ENCODE measurements at places on chromosomes 7 and 10.
A peak's percentile ranks its signal among the peaks of the same experiment; 100 is the strongest.

DNA sequence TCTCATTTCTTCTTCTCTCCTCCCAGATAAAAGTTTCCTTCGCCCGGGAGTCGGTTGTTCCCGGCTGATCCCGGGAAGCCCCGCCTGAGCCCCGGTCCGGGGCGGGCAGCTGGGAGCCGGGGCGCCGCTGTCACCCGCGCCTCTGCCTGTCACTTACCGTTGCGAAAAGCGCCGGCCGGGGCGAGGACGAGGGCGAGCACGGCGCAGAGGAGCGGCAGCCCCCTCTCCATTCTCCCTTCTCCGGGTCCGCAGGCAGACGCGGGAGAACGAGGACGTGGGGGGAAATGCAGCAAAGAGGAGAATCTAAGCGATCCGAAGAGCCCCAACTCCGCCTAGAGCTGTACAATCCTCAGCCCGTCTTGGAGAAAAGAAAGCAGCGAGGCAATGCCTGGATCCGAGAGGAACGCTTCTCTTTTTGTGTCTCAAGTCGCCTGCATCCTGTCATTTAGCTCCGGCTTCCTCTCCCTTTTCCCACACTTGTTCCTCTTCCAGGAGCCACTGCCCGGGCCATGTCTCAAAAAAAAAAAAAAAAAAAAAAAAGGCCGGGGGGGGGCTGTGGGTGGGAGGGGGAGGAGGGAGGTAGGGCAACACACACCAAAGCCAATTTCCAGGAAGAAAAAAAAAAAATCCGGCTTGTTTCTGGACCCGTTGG is at the start of gene NRP1:
Gene NRP1 (minus strand): TSS at position 515 of the 652 bp plus-strand sequence. CDS start 285 bp downstream, at position 230.
- DNase-seq, result peak; percentile 64

GRCh38 chr10:77185696-77186095 is 451.9 kb downstream of the KCNMA1 start:
- no peak for DNase-seq

DNA sequence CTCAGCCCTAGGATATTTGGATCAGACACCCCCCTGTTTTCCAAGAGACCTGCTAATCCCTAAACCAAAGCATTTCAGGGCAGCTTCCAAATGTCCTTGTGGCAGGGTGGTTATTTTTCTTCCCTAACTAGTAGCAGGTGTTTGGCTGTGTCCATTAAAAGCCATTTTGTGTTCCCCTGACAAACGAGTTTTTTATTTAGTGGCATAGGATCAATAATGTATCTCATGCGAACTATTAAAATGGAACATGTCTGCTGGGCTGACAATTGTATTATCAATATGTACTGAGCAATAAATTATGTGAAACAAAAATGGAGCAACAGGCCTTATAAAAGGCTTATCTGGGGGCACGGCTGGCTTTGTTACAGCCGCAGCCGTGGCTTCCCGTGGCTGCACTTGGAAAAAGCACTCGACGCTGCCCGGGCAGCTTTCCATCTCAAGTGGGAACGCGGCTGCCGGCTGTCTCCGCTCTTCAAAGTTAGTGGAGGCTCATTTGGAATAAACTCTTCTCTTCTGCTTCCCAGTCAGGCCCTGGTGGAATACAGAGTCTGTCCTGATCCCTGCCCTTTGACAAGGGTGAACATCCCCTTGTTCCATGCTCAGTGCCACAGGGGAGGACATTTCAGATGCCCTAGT is 554.3 kb downstream of the TYW1 start:
- no peak for DNase-seq

GRCh38 chr10:116183733-116184511 is 89.1 kb downstream of the GFRA1 start:
- no peak for DNase-seq

DNA sequence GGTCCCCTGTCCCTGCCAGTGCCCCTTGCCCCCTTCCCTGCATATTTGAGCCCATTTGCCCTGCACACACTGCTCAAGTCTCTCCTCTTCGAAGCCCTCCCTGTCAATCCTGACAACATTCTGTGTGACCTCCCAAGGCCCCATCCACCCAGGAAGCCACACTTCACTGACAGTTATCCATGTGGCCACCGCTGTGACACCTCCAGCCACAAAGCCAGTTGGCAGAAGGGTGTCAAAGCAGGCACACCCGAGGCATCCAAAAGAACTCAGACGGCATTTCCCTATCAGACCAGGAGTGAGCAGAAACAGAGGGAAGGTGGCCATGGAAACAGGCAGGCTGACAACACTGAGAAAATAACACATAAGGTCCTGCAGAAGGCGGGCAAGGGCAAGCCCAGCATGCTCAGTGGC is 4.6 kb downstream of the POLM start:
- peak; percentile 56 for DNase-seq

GRCh38 chr7:16590424-16590823 is 55.1 kb downstream of the ANKMY2 start:
- no peak for DNase-seq

DNA sequence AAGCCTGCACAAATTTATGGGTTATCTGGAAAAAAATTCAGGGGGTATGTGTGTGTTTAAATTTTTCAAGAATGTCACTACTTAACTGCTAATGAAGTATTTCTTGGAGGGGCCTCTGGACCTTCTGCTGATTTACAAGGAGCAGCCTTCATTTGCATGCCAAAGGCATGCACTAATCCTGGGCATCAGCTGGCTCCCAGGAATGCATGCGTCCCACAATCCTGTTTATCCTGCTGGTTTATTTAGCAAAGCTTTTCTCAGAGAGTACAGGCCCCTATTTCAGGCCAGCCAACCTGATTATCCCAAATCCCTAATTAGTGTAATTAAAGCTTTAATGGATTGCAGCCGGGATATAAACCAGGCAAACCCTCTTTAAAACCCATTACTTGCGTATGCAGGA is 170.4 kb downstream of the TAX1BP1 start:
- DNase-seq, result no peak

DNA sequence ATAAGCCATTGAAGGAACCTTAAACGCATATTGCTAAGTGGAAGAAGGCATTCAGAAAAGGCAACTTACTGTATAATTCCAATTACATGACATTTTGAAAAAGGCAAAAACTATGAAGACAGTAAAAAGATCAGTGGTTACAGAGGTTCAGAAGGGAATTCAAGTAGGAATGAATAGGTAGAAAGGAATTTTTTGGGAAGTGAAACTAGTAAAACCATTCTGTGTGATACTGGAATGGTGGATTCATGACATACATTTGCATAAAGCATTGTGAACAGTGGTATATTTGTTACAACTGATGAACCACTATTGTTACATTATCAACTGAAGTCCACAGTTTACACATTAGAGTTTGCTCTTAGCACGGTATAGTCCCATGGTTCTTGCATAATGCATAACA is 114.2 kb upstream of the GPR22 start:
- no peak for DNase-seq

- DNase-seq, result no peak
Measured at GRCh38 chr7:84196084-84196503, 1.5 kb upstream of the SEMA3A start.

DNA sequence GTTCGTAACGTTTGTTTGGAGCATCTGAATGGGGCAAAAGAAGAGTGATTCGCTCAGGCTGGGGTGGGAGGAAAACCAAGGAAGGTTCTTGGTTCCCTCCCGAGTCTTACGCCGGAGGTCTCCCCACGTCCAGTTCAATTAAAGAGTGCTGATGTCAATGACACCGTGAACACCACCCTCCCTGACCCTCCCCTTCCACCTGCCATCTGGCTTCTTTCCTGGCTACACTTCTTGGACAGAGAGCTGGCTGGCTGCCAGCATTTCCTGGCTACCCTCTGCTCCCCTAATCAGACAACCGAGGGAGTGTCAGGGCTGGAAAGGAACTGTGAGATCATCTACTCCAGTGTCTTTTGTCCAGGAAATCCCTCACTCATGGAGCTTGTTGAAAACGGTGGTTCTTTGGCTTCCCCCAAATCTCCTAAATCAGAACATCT is 24.1 kb upstream of the FFAR4 start:
- DNase-seq, result no peak

DNA sequence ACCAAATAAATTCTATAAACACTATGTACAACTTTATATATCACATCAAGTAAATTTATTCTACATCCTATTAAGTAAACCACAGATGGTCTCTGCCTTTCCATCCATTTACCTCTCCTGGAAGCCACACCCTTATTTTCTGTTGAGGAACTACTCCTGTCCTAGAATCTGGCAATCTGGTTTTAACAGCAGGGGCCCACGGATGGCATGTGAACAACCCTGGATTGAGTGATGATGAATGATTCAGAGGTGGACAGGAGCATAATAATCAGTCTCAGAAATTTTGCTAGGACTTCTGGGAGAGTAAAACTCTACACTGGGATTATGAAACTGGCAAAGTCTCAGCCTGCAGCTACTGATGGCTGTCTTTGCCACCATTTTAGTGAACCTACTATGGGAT is 54.1 kb downstream of the CDK6 start:
- DNase-seq, result no peak

DNA sequence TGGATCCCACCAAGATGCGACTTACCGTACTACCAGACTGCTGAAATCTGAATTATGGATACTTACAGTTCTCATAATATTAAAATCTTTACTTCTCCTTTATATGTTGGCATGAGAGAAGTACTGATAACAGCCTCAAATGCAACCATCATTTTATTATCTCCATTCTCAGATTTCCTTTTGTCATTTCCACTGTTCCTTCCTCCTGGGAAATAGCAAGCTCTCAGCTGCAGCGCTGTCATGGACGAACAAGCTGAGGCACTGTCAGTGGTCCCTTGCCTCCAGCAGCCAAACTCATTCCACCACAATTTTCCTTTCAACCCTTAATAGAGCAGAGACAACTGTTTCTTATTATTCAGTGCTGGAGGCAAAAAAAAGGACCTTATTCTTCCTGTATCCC is 478.4 kb downstream of the ARL4A start:
- DNase-seq, result no peak

DNA sequence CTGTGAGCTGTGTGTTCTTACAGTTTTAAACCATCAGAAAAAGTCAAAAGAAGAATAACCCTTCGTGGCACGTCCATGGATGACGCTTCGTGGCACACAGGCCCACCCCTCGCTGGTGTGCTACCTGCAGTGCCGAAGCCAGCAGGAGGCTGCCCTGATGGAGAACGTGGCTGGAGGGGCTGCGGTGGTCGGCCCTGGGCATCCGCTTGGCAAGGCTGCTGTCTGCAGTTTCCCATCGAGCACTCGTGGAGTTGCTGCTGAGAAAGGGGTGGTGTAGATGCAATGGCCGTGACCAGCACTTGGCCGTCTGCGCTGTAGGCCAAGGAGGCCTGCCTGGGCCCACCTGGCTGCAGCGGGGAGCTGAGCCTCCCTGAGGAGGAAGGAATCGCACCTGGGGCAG is 3.2 kb upstream of the ADGRA1 start:
- DNase-seq, result no peak

GRCh38 chr10:88253-88652 is 39.2 kb upstream of the TUBB8 start:
- DNase-seq, result no peak

DNA sequence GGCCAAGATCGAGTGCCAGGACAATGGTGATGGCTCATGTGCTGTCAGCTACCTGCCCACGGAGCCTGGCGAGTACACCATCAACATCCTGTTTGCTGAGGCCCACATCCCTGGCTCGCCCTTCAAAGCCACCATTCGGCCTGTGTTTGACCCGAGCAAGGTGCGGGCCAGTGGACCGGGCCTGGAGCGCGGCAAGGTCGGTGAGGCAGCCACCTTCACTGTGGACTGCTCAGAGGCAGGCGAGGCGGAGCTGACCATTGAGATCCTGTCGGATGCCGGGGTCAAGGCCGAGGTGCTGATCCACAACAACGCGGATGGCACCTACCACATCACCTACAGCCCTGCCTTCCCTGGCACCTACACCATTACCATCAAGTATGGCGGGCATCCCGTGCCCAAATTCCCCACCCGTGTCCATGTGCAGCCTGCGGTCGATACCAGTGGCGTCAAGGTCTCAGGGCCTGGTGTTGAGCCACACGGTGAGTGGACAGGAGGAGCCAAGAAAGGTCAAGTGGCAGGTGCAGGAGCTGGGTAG is 14.6 kb downstream of the FLNC start:
- DNase-seq, result no peak

DNA sequence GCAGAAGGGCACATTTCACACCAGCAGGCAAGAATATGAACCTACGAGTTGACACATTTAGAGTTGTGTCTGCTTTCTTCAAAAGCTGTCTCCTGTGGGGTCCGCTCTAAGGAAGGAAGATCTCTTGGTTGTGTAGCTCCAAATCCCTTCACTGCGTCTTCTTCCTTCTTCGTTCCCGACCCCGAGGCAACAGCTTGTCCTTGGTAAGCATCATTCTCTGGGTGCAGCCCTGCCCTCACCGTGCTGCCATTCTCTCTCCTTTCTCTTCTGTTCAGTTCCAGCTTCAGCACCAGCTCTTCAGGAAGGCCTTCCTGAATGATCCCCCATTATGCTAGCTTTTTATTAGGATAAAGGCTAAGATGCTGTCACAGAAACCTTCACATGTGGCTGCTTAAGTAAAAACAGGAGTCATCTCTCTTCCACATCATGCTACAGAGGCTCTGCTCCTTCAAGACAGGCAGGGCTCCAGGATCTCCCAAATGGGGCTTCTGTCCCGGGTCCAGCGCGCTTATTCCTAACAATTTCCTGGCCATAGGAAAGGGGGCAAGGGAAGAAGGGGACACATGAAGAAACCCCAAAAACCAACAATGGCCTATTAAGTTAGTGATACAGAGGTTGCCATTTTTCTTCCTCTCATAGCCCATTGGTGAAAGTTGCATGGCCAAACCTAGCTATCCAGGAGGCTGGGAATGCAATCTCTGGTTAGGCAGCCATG is 52.2 kb upstream of the SHH start:
- peak; percentile 14 for DNase-seq

- no peak for DNase-seq
Measured at GRCh38 chr10:93061594-93062513, 1.3 kb downstream of the CYP26C1 start.

- no peak for DNase-seq
Measured at GRCh38 chr10:100114976-100115770, 33.5 kb upstream of the CPN1 start.

GRCh38 chr10:127715782-127716378 is 21.1 kb upstream of the FOXI2 start:
- DNase-seq, result no peak

DNA sequence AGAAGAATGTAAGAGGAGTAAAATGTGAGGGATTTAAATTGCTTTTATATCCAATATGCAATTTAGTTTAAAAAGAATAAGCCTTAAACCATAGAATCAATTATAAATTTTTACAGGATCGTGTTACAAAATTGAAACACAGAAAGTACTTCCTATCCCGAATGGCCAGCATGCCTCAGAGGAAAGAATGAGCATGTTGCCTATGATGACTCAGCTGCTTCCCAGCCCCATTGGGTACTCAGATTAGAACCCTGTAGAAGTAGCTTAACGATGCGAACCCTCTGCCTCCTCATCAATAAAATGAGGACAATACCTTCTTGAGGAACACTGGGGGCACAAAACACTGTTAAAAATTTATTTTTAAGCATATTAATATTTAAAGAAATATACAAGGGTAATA is 113.4 kb upstream of the CDK1 start:
- no peak for DNase-seq

GRCh38 chr7:77329466-77330168 is 86.5 kb downstream of the GSAP start:
- DNase-seq, result no peak

- no peak for DNase-seq
Measured at GRCh38 chr10:103869336-103869735, 14.0 kb upstream of the SH3PXD2A start.
